ENCODE measurements at places on chromosomes 1 and 21.
A peak's percentile ranks its signal among the peaks of the same experiment; 100 is the strongest.

DNA sequence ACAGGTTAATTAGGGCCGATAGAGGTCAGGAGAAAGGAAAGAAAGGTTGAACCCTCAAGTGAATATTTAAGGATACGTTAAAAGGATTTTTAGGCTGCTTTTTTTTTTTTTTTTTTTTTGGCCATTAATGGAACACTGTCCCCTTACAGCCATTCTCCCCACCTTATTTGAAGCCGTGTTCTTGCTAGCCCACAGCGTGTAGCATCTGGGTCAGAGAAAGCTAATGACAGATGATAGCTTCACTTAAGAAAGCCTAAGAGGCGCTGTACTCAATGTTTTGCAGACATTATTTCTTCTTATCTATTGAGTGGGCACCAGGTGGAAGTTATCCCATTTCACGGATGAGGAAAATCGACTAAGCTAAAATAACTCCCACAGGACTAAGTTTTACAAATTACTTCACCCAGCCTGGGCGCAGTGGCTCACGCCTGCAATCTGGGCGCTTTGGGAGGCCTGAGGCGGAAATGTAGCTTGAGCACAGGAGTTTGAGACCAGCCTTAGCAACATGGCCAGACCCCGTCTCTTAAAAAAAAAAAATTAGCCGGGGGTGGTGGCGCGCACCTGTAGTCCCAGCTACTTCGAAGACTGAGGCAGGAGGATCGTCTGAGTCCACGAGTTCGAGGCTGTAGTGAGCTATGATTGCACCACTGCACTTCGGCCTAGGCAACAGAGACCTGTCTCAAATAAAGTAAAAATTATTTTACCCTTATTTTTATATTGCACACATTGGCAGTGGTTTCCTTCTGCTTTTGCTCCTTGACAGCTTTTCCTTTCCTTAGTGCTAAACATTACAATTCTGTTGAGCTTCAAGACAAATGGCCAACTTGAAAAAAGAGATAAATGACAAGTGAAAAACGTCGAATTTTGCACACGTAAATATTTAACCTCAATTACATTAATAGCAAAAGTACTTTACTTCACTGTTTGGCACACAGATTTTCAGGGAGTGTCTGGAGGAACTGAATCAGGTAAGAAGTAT is 1.1 kb upstream of the PHTF1 start:
- DNase-seq = no peak

DNA sequence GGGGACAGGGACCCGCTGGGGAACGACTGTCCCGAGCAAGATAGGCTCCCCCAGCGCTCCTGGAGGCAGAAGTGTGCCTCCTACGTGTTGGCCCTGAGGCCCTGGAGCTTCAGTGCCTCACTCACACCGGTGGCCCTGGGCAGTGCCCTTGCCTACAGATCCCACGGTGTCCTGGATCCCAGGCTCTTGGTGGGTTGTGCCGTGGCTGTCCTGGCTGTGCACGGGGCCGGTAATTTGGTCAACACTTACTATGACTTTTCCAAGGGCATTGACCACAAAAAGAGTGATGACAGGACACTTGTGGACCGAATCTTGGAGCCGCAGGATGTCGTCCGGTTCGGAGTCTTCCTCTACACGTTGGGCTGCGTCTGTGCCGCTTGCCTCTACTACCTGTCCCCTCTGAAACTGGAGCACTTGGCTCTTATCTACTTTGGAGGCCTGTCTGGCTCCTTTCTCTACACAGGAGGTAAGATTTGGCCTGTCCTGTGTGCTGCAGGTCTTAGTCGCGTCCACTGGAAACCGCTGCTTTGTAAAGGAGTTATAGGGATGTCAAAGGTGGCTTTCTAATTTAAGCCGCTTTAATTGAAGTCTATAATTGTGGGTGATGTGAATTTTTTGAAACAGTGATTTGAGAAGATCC is 717 bp downstream of the UBIAD1 start:
- no peak for DNase-seq

- no peak for DNase-seq
Observed at GRCh38 chr21:16216288-16216962, 486.6 kb downstream of the USP25 start.

- DNase-seq = no peak
Observed at GRCh38 chr21:45355573-45355972, 49.4 kb upstream of the COL18A1 start.

- DNase-seq = peak; percentile 97
Observed at GRCh38 chr1:68173936-68174737, 58.2 kb downstream of the WLS start.

DNA sequence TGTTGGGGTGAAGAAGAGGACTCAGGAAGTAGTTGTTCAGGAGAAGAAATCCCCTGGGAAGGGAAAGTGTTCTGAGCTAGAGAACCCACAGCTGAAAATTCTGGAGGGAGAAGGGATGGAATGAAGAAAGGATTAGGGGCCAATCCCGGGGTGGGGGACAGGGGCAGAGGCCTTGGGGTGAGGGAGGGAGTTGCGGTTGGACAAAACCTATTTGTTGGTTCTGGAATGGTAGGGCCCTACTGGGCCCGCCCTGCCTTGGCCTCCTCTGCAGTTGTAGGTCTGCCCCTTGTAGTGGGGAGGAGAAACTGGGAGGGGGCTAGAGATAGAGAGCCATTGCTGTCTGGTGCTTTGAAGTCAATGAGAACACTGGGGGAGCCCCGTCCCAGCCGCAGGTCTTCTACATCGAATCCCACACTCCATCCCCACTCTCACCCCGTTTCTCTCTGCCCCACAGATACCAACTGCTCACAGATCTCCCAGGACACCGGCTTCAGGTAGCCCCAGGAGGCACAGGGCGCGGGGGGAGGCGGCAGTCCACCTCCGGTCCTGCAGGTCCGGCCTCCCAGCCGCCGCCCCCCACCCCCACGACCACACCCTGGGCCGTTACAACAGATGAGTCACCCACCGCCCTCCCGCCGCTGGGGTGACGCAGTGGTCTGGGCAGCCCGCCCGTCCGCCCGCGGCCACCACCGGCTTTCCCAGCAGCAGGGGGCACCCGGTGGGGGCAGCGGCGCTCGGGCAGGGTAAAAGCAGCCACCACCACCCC is 1.1 kb downstream of the TAGLN2 start:
- peak; percentile 93 for DNase-seq

- DNase-seq = no peak
Observed at GRCh38 chr1:236009191-236009590, 55.7 kb downstream of the NID1 start.

DNA sequence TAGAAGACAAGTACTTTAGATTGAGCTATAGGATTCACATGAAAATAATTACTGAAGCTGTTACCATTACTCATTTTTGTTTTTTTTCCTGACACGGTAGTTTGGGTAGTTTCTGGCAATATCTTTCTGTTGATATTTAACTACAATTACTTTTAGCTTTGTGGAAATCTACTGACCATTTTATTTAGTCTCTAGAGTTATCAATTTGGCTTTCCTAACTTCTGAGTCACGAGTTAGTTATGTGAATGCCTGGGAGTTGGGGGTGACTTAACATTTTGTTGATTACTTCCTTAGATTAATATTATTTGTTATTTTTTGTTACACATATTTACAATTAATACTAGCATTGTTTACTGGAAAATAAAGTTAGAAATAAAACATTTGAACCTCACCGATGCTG is 160.6 kb downstream of the HMCN1 start:
- DNase-seq = peak; percentile 41

DNA sequence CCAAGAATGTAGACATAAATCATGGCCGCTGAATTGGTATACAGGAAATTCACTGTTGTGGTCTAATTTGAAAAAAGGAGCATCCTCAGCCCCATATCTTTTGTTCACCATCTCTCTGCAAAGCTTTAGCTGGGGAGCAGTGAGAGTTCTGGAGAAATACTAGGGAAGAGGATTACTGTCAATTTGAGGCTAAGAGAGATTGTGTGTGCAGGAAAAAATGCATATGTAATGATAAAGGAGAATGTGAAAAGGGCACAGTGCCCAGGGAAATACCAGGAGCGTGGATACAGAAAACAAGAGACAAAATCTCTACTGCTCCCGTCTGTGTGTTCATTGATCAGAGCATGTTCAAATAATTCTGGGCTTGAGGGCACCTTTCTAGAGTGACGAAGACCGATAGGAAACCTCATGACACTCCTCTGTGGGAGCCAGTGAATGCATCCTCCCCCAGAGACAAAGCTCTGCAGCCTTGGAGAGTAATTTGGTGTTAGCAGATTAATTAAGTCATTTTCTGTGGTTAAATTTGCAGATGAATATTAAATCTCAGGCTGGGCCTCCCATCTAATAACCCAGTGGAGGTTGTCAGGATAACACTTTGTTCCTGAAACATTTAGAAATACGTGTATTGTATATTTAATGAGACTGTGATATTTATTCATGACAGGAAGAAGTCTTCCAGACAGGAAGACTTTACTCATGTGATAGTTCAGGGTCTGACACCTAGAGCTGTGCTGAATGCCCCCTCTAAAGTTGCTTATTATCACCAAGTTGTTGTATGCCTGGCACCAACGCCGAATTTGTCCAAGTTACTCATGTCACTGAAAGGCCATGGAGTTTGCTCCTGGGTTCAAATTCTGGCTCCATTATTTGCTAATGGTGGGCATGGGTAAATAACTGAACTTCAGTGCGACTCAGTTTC is 287.3 kb upstream of the SGIP1 start:
- no peak for DNase-seq

DNA sequence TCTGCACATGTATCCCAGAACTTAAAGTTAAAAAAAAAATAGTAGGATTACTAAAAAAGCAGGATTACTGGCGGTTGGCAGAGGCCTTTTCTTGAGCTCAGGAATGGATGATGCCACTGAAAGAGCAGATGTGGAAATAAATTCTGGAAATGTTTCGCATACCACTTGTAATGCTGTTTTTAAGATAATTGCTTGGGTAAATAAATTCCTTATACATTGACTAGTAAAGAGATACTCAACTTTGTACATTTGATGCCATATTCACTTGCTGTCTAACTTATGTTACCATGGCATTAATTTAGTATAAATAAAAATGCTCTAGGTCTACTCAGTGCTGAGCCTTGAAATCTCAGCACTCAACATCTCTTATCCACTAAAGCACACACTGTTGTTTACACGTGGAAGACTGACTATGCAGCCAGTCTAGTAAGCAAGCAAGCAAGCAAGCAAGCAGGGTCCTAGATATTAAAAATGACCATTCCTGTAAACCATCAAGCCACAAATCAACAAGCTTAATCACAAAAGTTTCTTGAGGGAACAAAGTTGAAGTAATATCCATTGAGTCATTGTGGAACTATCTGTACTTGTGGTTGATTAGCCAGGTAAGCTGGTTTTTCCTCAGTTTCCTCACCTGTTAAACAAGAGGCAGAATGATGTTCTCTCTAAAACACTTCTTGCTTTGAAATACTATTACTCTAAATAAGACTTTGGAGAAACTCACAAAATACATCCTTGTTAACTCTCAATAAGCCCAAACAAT is 1.7 kb upstream of the RASAL2 start:
- DNase-seq = peak; percentile 80

Measured in EL (cell line).